CMK (cell line): ENCODE measurements at places on chromosomes 12 and 14.

- no peak for DNase-seq
Measured at GRCh38 chr12:106646472-106646871, 63.7 kb downstream of the RFX4 start.

GRCh38 chr12:92360543-92360942, 214.9 kb upstream of the BTG1 start:
- no peak for DNase-seq

- no peak for DNase-seq
Measured at GRCh38 chr12:91923864-91924263, 221.8 kb downstream of the BTG1 start.

DNA sequence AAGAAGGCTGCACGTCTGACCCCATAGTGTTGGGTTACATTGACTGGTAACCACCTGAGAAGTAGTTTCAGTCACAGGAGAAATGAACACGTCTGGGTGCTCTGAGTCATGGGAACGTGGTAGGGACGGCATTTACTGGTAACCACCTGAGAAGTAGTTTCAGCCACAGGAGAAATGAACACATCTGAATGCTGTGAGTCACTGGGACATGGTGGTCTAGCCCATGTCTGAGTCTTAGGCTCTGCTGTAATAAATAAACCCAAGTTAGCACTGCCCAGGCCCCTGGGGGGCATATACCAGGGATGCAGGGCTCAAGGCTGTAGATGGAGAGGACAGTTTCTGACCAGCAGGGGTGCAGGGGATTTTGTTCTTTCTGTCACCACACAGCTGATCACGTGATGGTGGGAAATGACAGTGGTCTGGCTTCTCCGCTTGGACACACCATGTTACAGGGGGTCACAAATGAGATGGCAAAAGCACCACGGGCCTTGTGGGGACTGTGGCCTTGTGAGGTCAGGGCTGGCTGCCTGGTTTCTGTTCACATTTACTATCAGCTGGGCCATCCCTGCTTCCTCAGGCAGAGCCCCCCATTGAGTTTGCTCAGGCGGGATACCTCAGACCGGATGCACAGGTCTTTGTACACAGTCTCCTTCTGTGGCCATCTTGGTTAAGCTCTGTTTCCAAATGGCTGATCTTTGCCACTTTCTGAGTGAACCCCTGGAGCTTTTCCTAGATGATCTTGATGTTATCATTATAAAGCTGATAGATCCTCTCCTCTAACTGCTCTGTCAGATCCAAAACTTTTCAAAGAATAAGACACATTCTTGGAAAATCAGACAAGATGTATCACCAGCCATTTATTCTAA, 9.8 kb upstream of the C12orf42 start:
- no peak for DNase-seq

GRCh38 chr14:100660882-100661635, 65.6 kb upstream of the DLK1 start:
- no peak for DNase-seq

GRCh38 chr12:113479590-113480335, 8.1 kb upstream of the LHX5 start:
- DNase-seq = no peak

GRCh38 chr12:85057370-85057963, 21.3 kb downstream of the LRRIQ1 start:
- DNase-seq = peak; percentile 7

GRCh38 chr12:32124637-32125036, 18.0 kb downstream of the BICD1 start:
- no peak for DNase-seq

GRCh38 chr12:106078358-106079010, 60.3 kb downstream of the NUAK1 start:
- DNase-seq = no peak
